ENCODE measurements at places on chromosomes 5 and 9.

DNA sequence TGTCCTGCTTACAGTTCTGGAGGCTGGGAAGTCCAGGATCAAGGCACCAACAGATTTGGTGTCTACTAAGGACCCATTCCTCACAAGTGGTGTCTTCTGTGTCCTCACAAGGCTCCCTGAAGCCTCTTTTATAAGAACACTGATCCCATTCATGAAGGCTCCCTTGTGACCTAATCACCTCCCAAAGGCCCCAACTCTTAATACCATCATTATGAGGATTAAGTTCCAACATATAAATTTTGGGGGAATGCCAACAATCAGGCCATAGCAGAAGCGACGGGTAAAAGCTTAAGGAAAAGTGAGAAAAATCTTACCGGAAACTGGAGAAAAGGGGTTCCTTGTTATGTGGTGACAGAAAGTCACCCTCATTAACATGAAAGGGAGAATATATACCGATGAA is 11.2 kb downstream of the CTNNAL1 start:
- no peak for DNase-seq

- DNase-seq, result no peak
These were observed 107.3 kb upstream of the DPYSL3 start for GRCh38 chr5:147617191-147617606.

DNA sequence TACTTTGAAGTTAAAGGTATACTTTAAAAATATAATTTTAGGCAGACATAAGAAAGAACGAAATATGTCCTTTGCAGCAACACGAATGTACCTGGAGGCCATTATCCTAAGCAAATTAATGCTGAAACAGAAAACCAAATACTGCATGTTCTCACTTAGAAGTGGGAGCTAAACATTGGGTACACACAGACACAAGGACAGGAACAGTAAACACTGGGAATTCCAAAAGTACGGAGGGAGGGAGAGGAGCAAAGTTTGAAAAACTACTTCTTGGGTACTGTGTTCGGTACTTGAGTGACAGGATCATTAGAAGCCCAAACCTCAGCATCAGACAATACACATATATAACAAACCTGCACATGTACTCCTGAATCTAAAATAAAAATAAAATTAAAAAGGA is 40.9 kb downstream of the TJP2 start:
- DNase-seq, result no peak

DNA sequence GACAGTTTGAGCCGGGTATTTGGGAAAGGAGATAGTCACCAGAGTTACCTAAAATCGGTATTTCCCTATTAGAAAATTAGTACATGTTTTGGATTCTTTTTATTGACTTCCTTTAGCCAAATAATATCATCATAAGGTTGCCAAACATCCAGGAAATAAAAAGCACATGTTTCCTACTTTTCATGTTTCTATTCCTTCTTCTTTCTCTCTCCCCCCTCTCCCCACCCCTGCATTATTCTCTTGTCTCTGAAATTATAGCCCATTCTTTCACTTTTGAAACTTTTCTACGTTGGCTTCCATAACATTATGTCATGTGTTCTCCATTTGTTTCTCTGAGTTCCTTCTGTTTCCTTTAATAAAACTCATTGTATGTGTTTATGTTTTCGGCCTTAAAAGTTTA is 161.9 kb downstream of the ALDH1A1 start:
- DNase-seq, result no peak

DNA sequence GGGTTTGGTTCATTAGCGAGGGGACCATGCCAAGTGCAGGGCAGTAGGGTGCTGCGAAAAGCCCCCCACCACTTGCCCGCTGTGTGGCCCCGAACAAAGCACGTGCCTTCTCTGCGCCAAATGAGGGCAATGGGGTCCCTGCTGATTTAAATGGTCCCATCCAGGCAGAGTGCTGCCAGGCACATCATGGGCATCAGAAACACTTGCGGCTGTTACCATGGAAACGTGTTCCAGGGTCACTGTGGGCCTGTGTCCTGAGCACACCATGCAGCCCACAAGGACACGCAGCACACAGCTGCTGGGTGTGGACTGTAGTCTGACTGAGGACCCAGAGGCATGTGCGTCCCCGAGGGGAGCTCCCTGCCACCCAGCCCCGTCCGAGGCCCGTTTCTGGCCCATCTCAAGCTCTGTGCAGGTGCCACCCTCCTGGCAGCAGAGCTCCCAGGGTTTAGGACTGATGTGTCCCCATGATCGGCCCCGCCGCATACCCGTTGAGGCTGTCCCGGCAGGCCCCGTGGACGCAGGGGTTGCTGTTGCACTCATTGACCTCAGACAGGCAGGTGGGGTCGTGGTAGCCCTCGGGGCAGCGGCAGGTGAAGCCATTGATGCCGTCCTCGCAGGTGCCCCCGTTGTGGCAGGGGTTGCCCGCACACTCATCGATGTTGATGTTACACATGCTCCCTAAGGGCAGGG is 31.3 kb upstream of the SEC16A start:
- DNase-seq, result no peak

DNA sequence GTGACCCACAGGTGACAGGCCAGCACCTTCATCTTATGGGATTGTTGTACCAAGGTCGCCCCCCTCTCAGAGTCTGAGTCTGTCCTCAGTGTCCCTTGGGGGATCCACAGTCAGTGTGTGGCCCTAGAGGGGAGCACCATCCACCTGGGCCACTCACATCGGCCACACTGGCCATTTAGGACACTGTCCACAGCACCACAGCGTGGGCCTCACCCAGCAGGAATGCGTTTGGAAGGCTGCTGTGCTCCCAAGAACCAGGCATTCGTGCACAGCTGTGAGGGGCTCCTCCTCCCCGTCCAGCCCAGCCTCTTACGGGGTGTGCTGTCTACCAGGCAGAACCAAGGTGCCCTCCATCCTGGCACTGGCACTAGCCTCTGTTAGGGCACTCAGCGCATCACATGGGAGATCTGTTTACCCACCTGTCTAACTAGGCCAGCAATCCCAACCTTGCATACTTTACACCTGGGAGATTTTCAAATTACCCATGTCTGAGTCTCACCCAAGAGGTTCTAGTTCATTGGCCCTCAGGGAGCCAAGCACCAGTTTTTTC is 24.5 kb upstream of the UBE2QL1 start:
- no peak for DNase-seq

GRCh38 chr5:26942481-26942880 is 95.9 kb downstream of the CDH9 start:
- DNase-seq, result no peak

DNA sequence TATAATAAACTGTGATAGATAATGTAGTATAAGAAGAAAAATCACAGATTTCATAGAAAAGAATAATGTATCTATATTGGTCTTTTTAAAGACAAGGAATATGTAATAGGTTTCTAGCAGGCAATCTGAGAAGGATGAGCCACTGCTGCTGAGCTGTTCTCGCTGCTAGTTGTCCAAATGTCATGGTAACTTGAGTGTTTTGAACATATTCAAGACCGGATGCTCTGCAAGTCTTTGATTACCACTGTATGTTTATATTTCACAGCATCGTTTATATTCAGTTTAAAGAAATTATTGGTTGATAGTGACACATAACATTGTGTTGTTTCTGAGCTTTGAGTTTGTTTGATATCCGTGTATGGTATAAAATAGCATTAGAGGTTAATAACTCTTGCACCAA is 9.6 kb downstream of the C5orf47 start:
- DNase-seq, result no peak

DNA sequence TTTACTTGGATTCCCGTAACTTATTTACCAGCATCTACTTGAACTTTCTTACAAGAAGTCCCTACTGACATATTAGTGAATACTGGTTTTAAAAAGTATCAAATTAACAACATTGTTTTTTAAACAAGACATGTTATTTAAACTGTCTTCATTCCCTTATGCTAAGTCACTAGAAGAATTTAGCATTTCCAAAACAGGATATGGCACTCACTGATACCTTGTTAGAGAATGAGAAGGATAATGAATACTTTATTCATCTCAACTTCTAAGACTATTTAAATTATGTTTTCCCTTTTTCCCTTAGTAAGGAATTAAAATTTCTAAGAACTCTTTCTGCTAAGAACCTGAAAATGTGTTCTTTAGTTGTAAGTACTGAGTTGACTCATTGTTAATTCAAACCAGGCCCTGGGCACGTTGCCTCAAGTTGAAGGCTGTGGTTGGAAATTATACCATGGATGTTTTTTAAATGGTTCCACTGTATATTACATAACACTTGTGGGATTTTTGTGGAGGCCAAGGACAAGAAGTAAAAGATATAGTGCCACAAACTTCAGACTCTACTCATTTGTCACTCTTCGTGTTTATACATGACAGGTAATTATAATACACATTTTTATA is 219.0 kb upstream of the EDIL3 start:
- no peak for DNase-seq

- DNase-seq, result no peak
These were observed 17.1 kb upstream of the OLFM1 start for GRCh38 chr9:135070198-135070951.

- no peak for DNase-seq
These were observed 221.8 kb upstream of the RASEF start for GRCh38 chr9:83284746-83285145.

DNA sequence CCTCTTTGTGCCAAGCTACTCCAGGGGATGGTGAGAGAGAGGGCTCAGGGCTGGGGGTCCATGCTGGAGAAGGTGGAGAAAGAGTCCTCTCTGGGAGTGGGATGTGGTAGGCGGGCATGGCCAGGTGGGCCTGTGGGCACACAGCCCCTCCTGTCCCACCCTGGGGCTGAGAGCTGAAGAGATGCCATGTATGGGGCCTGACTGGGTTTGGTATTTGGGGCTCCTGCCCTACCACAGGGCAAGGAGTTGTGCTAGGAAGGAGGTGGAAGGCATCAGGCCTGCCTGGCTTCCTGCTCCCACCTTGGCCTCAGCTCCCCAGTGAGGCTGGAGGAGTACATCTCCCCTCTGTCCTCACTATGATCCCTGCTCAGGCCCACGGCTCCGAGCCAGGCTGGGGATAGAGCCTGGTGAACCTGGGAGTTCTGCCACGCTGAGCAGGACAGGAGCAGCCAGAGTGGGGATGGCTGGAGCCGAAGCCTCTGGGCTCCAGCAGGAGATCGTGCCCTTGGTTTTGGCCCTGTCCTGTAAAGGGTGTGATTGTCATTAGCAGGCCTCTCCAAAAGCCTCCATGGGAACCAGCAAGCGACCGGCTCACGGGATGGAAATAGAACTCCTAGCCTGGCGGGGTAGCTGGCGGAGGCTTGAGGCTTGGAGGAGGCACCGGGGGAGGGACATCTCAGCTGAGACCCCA is 75.5 kb downstream of the CACNA1B start:
- DNase-seq, result no peak

GRCh38 chr5:4995014-4995413 is 145.1 kb upstream of the ADAMTS16 start:
- DNase-seq, result no peak

GRCh38 chr5:150406103-150406722 is 6.5 kb downstream of the CD74 start:
- no peak for DNase-seq

DNA sequence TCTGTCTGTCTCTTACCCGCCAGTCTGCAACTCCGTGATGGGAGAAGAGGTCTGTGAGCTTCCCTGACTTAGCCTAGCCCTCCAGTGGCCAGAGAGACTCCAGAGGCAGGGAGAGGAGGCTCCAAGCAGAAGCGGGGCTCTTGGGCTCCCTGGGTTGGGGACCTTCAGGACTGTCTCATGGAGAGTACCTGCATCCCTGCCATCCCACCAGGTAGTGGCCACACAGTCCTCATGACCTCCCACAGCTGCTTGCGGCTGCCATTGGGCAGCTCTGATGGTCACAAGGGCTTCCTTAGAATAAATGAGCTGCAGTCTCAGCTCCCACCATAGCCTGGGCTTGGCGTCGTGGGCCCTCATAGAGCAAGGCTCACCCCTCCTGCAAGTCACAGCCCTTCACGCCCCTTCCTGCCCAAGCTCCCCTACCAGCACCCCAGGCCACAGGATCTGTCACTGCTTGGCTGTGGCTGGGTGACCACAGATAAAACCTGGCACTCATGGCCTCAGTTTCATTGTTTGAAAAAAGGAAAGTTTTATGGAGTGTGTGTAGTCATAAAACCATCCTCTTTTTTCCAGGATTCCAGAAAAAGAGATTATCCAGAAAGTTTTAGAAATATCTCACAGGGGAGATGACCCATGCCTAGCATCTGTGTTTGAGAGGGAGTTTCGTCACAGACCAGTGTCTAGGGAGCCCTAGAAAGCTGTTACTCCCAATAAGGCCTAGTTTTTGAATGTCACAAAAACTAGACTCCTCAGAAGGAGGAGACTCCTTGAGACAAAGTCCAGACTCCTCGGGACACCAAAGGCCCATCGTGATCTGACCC is 48.4 kb downstream of the PPARGC1B start:
- DNase-seq, result no peak

- no peak for DNase-seq
These were observed 4.5 kb downstream of the PDE6A start for GRCh38 chr5:149940077-149940574.

DNA sequence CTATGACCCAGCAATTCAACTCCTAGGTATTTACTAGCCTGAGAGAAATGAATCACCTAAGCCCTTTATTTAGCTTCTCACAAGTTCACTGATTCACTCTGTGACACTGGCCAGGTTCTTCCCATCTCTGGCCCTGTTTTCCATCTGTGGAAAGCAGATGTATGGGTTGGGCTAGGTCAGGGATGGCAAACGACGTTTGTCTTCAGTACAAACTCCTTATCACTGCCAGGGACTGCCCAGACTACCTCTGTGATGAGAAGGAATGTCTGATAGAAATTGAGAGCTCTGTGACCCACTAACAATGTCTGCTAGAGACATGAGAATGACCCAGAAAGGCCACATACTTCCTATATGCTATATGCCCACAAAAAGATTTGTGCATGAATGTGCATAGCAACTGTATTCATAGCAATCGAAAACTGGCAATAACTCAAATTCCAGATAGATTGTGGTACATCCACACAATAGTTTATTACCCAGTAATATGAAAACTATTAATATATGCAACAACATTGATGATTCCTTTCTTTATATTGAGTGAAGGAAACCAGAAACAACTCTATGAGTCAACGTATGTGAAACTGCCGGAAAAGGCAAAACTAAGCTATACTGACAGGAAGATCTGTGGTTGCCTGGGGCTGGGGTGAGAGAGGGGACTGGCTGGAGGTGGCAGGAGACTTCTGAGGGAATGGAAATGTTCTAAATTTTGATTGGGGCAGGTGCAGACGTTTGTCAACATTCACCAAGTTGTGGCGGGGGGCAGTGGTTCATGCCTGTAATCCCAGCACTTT is 32.0 kb upstream of the ADAM19 start:
- DNase-seq, result peak; percentile 57

GRCh38 chr5:127746756-127747155 is 43.6 kb downstream of the CCDC192 start:
- no peak for DNase-seq

DNA sequence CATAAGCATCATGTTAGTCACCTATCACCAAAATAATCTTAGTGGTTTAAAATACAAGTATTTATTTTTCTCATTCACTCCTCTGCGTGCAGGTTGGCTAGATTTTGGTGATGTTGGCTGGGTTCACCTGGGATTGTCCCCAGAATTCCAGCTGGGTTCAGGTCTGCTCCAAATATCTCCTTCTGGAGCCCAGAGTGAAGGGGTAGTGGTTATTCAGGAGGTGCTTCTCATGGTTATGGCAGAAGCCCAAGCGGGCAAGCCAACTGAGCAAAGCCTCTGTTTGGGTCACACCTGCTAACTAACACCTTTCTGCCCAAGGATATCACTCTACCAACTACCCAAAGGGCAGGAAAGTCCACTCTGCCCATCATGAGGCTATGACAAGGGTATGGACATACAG is 4.7 kb upstream of the SLC25A46 start:
- no peak for DNase-seq

- DNase-seq, result no peak
These were observed 13.2 kb upstream of the C5orf58 start for GRCh38 chr5:170219615-170220014.

GRCh38 chr5:135565725-135566421 is 12.9 kb downstream of the CXCL14 start:
- peak; percentile 38 for DNase-seq

All from activated T-helper 9 cell treated with anti-CD3 and anti-CD28 coated beads, Interleukin-2, amount 50 U/mL, for 16 hours (primary cell).